ENCODE measurements at places on chromosomes 11 and 22.
A peak's percentile ranks its signal among the peaks of the same experiment; 100 is the strongest.

- no peak for DNase-seq
Measured at GRCh38 chr11:91528965-91529364, 695.7 kb upstream of the FAT3 start.

DNA sequence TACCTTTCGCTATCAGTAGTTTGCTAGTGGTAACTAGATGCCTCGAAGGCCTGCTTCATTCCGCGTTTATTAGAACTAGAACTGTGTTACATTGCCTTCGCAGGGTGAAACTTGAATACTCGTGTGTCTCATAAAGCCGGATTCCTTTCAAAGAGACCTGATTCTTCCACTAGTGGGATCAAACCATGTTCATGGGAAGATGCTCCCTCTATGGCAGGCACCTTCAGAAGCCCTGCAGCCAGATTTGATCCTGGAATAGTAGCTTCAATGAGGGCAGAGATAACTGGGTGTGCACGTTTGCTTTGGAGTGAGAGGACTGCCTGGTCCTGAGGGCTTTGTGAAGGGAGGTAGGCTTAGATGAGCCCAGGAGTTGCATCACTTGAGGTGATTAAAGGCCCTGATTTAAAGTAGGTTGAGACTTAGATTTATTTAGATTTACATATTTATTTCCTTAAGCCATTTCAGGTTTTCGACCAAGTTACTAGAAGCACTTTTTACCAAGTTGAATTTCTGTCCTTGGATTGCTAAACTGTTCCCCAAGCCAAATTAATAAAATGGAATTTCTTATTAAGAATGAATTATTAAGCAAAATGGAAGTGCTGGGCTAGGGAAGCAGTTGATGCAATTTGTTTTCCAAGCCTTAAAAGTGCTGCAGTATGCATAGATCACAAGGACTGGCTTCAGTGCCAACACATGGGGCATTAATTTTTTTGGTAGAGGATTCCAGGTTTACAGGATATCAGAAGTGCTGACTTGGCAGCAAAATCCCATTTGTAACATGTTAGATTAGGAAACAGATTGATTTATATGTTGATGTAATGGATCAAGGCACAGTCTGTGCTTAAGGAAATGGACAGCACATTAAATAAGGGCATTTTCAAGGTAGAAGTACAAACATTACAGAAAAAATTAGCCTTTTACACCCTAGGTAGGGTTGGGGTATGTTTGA, 32.9 kb downstream of the APLP2 start:
- no peak for DNase-seq

GRCh38 chr22:28102151-28102812, 183.2 kb upstream of the PITPNB start:
- DNase-seq: no peak

GRCh38 chr11:91041626-91042025, 818.8 kb upstream of the CHORDC1 start:
- DNase-seq: no peak

GRCh38 chr22:27776650-27776958, 25.0 kb downstream of the MN1 start:
- DNase-seq: no peak

- DNase-seq: no peak
Measured at GRCh38 chr11:68372114-68372513, 59.7 kb downstream of the LRP5 start.

DNA sequence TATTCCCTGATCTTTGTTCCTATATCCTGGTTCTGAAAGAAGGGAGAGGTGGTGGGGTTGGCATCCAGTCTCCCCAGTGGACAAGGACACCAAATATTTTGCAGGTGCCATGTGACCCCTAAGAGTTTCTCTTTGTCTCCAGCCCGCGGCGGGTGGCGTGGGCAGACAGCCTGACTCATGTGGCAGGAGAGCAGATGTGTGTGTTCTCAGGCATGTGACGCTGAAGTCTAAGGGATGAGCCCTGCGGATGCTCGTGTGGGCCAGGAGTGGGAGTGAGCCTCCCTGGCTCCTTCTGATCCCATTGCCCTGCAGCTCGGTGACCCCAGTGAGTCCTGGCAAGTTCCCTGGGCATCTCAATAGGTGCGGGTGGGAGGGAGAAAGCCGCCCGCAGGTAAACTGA, 94.8 kb upstream of the TBCEL start:
- no peak for DNase-seq

GRCh38 chr11:61756147-61756451, 3.7 kb downstream of the MYRF start:
- no peak for DNase-seq

DNA sequence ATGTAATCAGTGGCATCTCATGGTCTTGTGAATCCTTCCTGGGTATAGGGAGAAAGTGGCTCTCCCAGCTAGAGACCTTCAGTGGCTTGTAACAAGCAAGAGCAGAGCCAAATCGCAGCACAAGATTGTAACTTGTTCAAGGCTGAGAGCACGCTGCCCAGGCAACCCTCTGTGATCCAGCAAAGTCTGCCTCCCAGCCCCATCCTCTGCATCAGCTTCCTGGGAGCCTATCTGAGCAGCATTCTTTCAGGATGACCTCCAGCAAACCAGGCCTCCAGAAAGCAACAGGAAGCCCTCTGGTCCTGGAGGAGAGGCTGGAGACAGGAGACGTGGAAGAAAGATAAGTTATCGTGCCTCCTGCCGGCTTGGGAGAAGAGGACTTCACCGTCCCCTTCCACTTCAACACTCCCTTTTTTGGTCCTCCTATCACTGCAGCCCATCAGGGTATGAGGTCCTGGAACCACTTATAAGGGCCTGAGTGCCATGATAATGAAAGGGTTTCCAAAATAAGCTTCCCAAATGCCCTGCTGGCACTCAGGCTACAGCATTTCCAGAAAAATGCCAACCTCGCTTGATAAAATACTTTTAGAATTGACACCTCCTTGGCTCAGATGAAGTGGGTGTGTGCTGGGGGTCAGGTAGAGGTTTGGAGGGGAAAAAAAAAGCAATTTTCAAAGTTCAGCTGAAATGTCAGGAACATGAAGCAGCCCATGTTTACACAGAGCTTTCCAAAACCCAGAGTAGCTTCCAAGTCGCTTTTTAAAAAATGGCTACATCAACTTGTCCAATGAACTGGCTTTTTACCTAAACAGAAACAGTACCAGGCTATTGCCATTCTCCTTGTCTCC, 80.2 kb downstream of the PLEKHA7 start:
- DNase-seq: no peak

GRCh38 chr22:22182218-22182989, 62.2 kb upstream of the VPREB1 start:
- no peak for DNase-seq

DNA sequence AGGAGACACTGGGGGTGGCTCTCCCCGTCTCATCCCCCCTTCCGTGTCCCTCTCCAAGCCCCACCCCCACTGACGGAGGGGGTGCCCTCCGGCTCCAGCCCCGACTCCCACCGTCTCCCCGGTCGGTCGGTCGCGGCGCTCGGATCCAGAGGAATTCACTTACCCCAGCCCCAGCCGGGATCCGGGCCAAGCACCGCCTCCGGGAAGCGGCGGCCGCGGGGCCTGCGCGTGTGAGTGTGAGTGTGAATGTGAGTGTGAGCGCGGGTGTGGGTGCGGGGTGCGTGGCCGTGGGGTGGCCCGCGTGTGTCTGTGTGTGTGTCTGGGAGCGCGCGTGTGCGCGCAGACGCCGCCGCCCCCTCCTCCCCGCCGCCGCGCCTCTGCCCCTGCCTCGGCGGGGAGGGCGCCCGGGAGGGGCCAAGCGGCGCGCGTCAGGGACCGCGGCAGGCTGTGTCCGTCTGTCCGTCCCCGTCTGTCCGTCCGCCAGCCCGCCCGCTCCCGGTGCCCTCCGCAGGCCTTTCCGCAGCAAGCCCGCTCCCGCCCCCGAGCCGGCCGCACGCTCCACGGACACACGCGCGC, at the start of gene ELFN2:
ELFN2 (minus strand) TSS at position 345 of the 576 bp plus-strand sequence. CDS start 51,945 bp downstream, outside the sequence.
- no peak for DNase-seq

- DNase-seq: peak; percentile 52
Measured at GRCh38 chr11:58770627-58771457, 39.1 kb upstream of the GLYAT start.

DNA sequence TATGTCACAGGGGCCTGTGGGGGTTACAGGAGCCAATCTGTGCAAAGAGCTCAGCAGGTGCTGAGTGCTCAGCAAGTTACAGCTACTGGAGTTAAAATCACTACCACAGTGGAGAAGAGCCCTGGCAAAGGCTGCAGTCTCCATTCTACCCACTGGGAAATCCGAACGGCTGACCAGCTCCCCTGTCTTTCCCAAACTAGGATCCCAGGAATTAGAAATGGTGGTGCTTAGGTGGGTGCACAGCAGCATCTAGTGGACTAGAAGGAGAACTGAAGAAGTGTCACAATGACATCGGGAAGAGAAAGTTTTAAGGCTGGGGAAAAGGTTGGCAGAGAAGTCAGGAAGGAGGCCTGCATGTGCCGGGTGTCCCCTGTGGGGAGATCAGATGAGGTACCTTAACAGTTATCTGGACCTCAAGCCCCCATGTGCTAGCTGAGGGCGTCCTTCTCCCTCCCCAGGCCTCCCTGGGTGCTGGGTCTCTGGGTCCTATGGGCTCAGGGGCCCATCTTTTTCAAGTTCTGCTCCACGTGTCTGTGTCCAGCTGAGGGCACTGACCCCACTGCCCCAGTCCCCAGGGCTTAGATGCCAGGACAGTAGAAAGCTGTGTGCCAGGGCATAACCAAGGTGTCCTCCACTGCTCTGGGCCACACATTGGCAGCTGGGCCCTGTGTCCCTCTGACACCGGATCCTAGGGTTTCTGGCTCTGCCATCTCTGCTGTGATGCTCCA, 1.9 kb downstream of the PIWIL3 start:
- no peak for DNase-seq

DNA sequence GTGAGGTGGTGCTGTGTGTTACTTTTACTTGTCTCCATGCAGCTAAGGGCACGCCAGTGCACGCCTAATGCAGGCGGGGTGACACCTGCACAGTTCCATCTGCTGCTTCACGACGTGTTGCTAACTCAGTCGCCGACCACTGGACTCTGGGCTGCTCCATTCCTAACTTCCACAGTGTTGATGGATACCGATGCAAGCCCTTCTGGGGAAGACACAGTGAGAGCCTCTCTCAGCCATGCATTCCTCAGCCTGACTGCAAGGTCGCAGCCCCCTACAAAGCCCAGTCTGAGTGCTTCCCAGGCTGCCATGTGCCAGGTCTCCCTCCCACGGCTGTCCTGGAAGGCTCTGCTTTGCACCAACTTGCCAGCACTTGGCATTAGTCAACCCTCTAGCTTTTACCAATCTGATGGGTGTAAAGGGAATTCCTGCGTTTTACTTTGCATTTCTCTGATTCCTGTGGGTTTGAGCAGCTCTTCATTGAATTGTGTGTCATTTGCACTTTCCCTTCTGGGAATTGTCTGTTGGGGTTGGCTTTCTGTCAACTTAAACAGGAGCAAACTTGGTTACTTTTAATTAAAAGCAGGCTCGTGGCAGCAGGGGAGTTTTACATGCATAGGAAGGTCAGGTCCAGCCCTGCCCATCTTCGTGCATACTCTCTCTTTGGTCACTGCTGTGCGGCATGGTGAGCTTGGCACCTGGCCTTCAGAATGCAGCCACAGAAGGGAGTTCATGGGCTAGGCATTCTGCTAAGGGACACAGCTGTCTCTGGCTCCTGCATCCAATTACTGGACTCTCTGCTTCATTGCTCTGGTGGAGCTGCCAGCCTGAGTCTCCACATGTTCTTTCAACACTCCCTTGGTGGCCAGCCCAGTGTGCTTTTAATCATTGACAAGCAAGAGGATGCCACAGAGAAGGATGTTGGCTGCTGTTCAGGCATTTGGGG, 34.6 kb upstream of the SHANK2 start:
- no peak for DNase-seq

GRCh38 chr22:49466878-49467595, 360.6 kb downstream of the BRD1 start:
- no peak for DNase-seq

DNA sequence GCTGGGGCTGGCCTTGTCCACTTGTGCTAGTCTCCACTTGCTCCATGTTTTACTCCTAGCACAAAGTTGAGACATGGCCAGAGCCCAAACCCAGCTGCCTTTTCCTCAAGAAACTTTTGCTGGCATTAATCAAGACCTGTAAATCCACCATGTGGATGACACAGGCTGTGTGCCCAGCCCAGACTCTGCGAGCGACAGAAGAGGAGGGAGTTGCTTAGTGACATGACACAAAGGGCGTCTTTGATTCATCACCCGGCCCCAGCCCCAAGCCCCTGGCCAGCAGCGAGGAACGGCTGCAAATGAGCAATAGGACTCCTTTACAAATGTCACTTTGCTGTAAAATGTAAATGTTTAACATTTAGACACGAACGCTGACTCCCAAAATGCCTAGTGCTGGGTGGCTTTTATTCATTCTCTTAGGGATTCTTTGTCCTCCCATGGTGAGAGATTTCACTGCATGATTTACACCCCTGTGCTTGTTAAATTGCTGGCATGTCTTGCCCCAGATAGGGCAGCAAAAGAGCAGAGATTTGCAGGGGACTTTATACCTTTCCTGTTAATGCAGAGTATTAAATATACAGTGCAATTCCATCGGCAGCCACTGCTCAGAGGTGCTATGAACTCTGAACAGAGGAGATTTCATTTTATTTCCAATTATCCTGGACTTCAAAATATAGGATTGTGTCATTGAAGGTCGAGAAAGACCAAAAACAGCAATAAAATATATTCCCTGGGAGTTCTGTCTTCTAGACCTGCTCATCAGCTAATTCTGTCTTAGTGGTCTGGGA, 263.6 kb upstream of the NCAM1 start:
- DNase-seq: no peak

DNA sequence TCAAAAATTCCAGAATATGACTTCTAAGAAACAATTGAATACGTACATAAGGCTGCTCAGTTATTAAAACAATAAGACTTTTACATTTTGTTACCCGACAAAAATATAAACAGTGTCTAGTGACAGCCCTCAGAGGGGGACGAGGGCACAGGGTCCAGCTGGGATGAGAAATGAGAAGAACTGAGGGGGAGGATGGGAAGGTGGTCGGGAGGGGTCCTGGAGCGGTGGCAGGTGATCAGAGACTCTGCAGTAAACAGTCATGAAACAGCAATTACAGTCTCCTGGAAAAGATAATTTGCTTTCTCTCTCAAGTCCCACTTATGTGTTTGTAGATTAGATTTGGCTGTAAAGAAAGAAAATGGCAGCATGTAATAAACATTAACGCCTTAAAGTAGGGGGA, 56.0 kb downstream of the PACSIN2 start:
- DNase-seq: peak; percentile 47

DNA sequence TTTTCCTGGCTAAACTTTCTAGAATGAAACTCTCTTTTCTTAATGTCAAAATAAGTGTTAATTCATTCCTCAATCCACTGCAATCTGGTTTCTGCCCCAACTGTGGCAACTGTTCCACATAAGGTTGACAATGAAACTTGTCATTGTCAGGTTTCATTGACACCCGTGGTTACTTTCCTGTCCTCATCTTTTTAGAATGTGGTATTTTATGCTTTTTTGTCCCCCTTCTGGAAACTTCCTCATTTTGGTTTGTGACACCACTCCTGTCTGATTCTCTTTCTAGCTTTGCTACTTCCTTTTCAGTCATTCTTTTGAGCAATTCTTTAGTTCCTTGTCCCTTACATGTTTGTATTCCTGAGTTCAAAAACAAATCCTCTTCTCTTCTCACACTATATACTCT, 7.5 kb upstream of the PDE3B start:
- DNase-seq: no peak

DNA sequence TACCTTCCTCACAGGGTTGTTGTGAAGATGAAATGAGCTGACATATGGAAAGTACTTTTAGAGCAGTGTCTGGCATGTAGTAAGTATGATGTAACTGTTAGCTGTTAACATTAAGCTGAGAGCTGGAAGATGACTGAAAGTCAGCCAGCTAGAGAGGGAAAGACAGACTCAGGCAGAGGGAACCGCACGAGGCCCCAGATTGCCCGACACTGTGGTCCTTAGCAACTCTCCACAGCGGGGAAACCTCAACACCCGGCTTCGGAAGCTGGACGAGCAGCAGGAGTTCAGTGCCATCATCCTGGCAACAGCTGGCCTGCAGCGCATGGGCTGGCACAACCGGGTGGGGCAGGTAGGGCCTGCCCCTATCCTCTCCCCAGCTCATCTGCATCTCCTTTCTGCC, 6.5 kb downstream of the HMBS start:
- DNase-seq: peak; percentile 50
